ENCODE measurements at places on chromosomes 1 and 21.

DNA sequence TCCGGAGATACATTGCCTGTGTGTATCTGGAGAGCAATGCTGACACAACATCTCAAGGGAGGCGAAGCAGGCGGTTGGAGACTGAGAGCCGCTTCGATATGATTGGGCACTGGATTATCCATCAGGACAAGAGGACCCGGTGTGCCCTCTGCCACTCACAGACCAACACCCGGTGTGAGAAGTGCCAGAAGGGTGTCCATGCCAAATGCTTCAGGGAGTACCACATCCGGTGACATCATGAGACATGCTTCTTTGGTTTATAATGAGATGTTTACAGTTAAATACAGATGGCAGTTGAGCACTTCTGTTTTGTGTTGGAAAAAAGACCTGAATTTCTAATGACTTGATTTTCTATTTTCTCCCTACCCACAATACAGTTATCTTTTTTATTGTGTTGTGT, 12.1 kb downstream of the PGBD2 start:
- no peak for DNase-seq

GRCh38 chr1:210372491-210372890, 43.8 kb downstream of the HHAT start:
- no peak for DNase-seq

DNA sequence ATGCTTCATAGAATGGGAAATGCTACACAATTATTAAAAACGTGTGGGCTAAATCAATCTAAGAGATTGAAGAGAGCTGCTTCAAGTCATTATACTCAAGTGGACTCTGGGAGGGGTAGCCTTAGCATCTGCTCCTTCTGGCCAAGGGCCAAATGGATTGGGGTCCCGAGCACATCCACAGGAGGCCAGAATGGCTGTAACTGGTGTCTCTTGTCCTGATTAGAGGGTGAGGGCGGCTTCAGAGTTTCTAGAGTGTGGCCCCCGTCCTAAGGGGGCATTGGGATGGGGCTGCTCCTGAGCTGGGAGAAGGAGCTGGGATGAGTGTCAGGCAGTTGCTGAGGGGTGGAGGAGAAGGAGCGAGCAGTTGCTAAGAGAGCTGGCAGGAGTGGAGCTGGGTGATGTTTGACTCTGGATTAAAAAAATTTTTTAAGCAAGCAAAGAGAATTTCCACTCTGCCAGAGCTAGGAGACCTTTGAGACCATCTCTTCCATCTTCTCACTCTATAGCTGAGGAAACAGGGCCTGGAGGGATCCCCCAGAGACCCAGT, 71.3 kb upstream of the TLR5 start:
- DNase-seq = peak; percentile 54

DNA sequence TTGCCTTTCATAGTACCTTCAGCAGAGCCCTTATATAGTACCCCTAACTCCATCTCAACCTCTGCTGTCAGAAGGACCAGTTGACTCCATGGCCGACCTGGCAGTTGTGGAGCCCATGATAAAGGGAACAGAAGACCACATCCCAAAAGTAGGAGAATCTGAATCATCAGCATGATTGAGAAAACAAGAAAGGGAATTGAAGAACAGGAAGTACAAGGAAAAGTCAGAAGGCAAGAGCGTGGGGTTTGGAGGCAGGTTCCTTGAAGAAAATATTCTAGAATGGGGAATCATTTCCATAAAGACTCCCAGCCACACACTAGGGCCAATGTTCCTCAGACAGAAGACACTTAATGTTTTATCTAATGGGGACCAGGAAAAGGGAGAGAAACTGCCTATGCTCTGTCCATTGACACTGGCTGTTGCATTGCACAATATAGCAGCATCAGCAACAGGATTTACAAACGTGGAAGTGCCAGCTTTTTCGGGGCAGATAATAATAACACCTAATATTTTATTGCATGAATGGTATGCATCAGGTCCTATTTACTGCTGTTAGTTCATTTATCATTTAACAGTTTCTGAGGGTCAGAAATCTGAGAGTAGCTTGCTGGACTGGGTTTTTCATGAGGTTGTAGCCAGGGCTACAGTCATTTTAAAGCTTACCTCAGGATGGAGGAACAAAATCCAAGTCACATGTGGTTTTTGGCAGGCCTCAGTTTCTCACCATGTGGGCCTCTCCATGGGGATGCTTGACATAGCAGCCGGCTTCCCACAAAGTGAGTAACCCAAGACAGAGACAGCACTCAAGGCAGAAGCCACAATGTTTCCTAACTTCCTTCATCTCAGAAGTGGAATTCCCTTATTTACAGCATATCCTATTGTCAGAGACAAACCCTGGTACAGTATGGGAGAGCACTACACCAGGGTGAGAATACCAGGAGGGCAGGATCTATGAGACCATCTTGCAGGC, 483.4 kb downstream of the PLPP3 start:
- DNase-seq = no peak

DNA sequence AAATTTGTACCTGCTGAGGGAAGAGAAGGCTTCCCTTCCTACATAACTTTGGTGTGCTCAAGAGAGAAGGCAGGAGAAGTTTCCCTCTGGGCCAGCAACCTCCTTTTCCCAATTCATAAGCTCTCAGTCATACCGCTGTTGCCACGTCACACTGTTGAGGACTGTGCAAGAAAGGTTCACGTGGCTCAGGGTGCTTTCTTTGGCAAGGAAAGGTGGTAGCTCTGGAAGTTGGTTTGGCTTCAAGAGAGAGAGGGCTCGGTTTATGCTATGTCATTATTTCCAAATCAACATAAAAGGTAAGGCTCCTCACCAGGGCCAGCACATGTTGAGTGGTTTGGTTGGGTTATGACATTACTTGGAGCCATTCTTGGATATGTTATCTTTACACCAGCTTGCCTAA, 77.3 kb downstream of the TNFSF18 start:
- DNase-seq = no peak

GRCh38 chr21:44855572-44855971, 17.9 kb downstream of the PTTG1IP start:
- DNase-seq = no peak

GRCh38 chr1:191427593-191427992, 730.7 kb upstream of the RGS18 start:
- no peak for DNase-seq

DNA sequence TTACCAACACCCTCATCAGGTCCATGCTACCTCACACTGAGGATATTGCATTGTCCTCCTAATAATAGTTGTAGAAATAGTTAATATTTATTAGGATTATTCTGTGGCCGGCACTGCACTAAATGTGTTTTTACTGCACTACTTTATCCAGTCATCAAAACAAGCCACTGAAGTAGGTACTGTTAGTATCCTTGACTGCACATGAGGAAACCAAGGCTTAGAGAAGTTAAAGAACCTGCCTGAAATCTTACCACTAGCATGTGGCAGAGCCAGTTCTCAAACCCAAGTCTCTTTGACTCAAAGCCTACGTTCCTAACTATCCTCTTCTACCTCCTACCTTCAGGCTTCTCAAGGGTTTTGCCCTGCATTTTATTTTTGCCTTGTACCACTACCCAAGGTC, 30.9 kb downstream of the FMO1 start:
- no peak for DNase-seq

DNA sequence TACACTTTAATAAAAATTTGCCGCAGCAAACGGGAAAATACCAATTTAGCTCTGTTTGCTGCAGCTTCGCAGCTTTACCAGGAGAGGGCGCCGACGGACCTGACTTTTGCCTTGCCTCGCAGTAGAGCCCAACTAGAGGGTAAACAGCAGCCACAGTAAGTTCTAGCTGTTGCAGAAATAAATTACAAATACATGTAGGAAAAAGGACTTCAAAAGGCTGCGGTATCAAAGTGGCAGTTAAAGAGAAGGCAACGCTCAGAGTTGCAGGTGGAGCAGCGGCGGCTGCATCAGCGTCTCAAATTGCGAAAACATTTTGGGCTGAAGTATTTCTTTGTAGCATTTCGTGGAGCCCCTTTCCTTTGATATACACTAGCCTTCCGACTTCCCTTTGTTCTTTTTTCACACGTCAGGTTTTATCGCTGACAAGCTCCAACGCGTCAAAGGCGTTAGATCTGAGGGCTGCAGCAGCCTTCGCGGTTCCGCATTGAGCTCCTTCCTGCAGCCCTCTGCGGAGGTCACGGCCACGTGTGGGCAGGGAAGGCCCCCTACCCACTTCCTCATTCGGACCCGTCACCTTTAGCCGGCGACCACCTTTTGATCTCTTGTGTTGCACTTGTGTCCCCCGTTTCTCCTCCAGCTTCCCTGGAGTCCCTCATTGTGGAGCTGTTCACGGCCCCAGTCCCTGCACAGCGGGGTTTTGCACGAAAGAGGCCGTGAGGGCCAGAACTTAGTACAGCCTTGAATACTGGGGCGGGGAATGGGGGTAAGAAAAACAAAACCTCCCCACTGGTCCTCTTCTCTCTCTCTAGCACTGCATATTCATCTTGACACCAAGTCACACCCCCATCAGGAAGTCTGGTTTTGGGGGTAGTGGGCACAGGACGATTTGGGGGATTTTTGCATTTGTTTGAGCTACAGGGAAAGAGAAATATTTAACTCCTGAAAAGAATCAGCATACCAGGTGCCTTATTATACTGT, 72.8 kb downstream of the S1PR1 start:
- DNase-seq = no peak

DNA sequence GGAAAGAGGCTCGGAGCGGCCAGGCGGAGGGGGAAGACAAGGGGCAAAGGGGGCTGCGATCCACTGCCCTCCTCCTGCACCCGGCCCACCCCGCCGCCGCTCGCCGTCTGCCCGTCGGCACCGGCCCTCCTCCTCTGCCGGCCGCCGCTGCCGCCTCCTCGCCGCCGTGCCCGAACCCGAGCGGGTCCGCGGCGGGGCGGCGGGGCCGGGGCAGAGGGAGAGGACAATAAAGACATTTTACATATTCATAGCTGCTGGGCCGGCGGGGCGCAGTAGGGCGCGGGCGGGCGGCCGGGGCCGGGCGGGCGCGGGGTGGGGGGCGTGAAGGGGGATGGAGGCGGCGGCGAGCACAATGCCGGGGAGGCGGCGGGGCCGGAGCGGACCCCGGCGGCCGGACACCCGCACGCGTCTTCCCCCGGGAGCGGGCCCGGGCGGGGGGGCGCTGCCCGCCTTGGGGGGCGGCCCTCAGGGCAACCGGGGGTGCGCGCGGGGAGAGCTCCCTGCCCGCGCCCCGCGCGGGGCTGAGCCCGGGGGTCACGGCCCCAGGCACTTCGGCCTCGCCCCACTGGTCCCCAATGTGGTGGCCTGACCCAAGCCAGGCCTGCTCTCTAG, 546 bp downstream of the POU2F1 start:
- peak; percentile 75 for DNase-seq

DNA sequence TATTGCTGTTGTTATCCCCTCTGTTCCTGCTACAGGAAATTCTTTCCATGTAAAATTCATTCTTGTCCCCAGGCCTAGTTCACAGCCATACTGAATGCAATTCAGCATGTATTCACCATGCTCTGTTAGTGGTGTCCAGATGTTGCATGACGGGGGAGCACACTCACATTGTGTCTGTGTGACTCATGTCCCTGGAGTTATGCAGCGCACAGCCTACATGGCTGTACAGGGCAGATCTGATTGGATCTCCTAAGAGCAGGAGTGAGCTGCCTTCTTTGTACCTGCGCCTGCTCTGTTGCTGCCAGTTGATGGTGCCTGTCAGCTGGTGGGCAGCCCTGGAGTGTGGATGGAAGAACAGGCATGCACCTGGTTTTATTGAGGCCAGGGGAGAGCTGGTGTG, 17.6 kb downstream of the HTR6 start:
- DNase-seq = no peak

- peak; percentile 66 for DNase-seq
These were observed 29.2 kb downstream of the POFUT2 start for GRCh38 chr21:45258466-45258865.

DNA sequence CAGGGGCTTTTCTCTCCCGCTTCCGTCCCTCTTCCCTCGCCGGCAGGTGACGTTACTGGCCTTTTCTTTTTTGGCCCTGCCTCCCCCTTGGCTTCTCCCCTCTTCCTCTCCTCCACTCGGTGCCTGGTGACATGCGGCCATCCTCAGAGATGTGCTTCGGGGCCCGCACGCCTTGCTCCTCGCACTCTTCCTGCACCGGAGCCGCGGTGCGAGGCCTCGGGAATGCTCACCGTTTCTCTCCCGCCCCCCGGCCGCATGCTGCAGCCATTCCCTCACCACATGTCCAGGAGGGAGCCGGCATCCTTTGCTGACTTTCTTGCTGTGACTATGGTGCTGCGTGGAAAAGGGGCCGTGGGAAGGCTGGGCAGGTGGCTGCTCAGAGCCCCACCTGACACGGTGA, 39.3 kb downstream of the PDE9A start:
- no peak for DNase-seq

DNA sequence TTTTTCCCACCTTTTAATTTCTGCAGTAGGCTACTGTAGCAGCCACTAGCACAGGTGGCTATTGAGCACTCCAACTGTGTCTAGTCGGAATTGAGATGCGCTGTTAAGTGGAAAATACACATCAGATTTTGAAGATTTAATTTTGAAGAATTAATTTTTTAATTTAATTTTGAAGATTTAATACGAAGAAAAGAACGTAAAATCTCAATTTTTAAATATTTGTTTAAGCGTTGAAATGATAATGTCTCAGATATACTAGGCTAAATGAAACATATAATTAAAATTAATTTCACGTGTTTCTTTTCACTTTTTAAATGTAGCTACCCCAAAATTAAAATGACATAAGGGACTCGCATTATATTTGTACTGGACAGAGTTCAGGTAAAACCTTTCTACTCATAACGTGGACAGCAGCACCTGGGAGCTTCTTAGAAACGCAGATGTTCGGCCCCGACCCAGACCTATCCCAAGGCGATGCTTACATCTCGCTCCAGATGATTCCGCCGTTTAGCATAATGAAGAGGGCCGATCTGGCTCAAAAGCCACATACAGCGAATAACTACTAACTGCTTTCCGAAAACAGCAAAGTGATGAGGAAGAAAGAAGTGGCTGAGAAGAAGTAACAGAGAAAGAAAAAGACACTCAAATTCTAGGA, 717 bp downstream of the CRYZL1 start:
- no peak for DNase-seq

DNA sequence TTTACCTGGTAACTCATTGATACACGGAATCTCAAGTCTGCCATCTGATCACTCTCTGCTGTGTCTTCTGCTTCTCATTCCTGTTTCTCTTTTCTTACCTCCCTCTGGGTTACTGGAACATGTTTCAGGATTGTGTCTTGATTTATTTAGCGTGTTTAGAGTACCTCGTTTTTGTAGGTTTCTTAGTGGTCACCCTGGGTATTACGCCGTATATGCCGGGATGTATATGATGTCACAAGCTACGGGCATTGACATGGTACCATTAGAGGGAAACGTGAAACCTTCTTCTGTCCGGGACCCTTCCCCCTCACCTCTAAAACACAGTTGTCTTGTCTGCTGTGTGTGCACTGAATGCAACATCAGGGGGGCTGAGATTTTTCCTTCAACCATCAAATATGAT, 2.8 kb downstream of the ACTRT2 start:
- no peak for DNase-seq

- DNase-seq = no peak
These were observed 34.7 kb downstream of the VPS26C start for GRCh38 chr21:37232274-37233018.

GRCh38 chr1:36322786-36323635, 434 bp downstream of the EVA1B start:
- DNase-seq = no peak
